ENCODE measurements at places on chromosomes 7 and 10. TPM values are rescaled to one million over a fixed set of nuclear protein-coding genes. Genes with fewer than 3 reads are reported as not detected.

DNA sequence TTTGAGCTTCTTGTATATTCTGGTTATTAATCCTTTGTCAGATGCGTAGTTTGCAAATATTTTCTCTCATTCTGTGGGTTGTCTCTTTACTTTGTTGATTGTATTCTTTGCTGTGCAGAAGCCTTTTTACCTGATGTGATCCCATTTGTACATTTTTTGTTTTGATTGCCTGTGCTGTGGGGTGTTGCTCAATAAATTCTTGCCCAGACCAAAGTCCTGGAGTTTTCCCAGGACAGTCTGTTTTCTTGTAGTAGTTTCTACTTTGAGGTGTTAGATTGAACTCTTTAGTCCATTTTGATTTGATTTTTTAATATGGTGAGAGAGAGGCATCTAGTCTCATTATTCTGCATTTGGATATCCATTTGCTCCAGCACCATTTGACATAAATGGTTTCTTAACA, 588.7 kb upstream of the MBL2 start:
- DNase-seq: no peak
- no peaks in the 10 kb centered on the region for H3K36me3 ChIP-seq
- H3K27ac ChIP-seq: no peak overlapping the region
- H3K27me3 ChIP-seq: no peaks in the 10 kb centered on the region

TUBB8 gene
- total RNA-seq: not detected

DNA sequence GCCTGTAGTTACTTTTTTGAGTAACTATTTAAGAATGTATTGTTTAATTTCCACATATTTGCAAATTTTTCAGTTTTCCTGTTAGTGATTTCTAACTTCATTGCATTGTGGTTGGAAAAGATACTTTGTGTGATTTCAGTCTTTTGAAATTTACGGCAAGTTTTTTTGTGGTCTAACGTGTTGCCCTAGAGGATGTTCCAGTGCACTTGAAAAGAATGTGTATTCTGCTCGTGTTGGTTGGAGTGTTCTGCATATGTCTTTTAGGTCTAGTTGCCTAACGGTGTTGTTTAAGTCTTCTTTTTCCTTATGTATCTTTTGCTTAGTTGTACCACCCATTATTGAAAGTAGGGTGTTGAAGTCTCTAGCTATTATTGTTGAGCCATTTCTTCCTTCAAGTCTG, 59.7 kb downstream of the LCOR start:
- H3K36me3 ChIP-seq: no peaks in the 10 kb centered on the region
- DNase-seq: no peak
- H3K4me3 ChIP-seq: no peak overlapping the region
- no peaks in the 10 kb centered on the region for H3K27me3 ChIP-seq
- H3K4me1 ChIP-seq: peaks cover 6% of the 10 kb centered on the region

MICALL2 gene
- 19.0 TPM for total RNA-seq

GRCh38 chr7:2151237-2151636, 81.5 kb downstream of the MAD1L1 start:
- peak; percentile 17 for DNase-seq
- H3K36me3 ChIP-seq: peaks cover 2% of the 10 kb centered on the region
- H3K27me3 ChIP-seq: no peaks in the 10 kb centered on the region
- no peak overlapping the region for H3K27ac ChIP-seq
- H3K4me1 ChIP-seq: peaks cover 7% of the 10 kb centered on the region
- H3K4me3 ChIP-seq: no peak overlapping the region

DNA sequence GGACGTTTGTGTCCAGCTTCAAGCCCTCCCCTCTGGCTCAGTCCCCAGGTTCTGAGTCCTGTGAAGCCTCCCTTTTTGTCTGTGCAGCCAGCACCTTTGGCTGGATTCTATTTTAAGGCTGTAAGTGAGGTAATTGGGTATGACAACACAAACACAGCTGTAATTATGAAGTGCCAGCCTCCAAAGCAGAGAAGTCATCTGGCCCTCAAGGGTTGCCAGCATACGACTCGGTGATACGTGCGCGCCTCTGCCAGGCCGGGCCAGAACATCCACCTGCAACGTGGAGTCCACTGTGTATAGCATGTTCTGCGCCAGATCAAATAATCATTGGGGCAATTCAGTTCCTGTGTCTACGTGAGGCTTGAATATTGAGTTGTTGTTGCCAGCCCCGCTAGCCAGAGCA, 6.7 kb upstream of the FAM180A start:
- peak overlapping the region; percentile 31 for H3K27ac ChIP-seq
- no peak for DNase-seq
- no peaks in the 10 kb centered on the region for H3K27me3 ChIP-seq
- no peaks in the 10 kb centered on the region for H3K4me1 ChIP-seq

DNA sequence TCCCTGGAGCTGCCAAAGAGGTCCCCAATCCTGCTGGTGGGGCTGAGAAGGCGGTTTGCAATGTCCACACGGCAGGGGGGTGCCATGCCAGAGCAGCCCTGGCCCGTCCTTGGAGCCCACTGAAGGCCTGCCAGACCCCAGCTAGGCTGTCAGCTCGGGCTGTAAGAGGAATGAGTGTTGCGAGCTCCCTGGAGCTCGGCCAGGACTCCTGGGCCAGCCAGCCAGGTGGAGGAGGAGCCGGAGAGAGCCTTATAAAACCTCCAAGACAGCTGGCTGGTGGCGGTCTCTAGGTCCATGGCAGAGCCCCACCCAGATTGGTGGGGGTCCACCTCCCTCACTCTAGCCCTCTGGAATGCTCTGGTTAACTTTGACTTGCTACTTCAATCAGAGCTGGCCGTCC, 55.1 kb upstream of the CALN1 start:
- H3K27me3 ChIP-seq: no peaks in the 10 kb centered on the region
- no peak for DNase-seq
- no peaks in the 10 kb centered on the region for H3K36me3 ChIP-seq
- no peak overlapping the region for H3K27ac ChIP-seq
- no peak overlapping the region for H3K4me3 ChIP-seq
- H3K4me1 ChIP-seq: no peaks in the 10 kb centered on the region

- H3K36me3 ChIP-seq: no peaks in the 10 kb centered on the region
- no peaks in the 10 kb centered on the region for H3K27me3 ChIP-seq
- no peak overlapping the region for H3K27ac ChIP-seq
- no peaks in the 10 kb centered on the region for H3K4me1 ChIP-seq
Observed at GRCh38 chr7:123864966-123865365, 20.0 kb downstream of the HYAL4 start.

DNA sequence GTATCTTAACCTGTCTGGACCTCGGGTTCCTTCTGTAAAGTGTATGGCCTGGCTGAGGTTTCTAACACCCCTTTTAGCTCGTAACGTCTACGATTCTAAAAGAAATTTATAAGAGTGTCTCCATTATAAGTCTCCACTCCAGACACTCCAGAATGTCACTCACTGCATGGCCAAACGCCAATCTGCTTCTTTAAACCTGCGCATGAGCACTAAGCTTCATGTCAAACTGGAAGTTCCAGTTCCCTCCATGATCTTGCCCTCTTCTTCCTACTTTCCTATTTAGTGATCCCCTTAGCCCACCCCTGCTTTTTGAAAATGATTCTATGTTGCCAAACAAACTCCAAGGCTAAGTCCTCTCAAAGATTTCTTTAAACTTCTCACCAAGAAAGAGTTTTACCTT, 241.4 kb upstream of the NPVF start:
- H3K27ac ChIP-seq: no peak overlapping the region
- DNase-seq: no peak
- no peaks in the 10 kb centered on the region for H3K27me3 ChIP-seq
- H3K4me1 ChIP-seq: no peaks in the 10 kb centered on the region
- H3K36me3 ChIP-seq: no peaks in the 10 kb centered on the region

PLAU gene
- 23.0 TPM for total RNA-seq

DNA sequence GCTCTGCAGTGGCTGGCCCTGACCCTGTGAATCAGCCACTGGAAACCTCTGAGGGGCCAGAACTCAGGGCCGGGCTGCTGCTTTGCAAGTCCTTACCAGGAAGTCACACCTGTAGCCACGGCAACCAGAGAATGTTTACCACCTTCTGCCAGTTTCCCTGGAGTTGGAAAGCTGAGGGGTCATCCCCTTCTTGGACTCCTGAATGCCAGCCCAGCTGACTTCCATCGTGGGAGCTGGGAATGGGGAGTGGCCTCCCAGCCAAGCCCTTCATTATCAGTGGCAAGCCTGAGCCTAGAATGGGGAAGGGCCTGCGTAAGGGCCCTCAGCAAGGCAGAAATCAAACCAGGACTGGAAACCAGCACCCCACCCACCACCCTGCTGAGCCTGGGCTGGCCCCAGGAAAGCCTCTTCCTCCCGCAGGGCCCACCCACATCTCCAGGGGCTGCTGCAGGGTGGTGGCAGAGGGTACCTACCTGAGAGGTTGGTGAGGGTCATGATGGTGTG, 6.5 kb upstream of the CRHR2 start:
- H3K27me3 ChIP-seq: peaks cover 6% of the 10 kb centered on the region
- no peaks in the 10 kb centered on the region for H3K36me3 ChIP-seq
- no peaks in the 10 kb centered on the region for H3K4me1 ChIP-seq

GRCh38 chr7:24668927-24669635, 88.2 kb downstream of the GSDME start:
- H3K36me3 ChIP-seq: no peaks in the 10 kb centered on the region
- no peaks in the 10 kb centered on the region for H3K27me3 ChIP-seq
- no peak overlapping the region for H3K27ac ChIP-seq

DNA sequence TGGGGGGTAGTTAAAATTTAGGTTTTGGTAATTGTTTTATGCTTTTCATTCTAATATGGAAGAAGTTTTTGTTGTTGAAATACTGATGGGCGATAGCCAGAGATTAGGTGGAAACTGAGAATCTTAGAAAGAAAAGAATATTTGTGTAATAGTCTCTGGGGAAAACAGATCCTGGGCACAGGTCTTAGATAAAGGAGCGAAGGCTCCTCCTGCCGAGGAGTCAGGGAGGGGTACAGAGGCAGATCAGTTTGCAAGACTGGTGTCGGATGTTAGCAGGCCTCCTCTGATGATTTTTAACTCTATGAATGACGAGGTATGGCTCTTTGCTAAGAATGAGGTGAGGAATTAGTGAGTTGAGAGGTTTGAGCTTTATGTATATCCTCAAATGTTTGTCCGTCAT, 339.7 kb downstream of the HGF start:
- no peaks in the 10 kb centered on the region for H3K36me3 ChIP-seq
- no peak overlapping the region for H3K27ac ChIP-seq
- no peak for DNase-seq
- H3K4me1 ChIP-seq: no peaks in the 10 kb centered on the region

- peak overlapping the region; percentile 64 for H3K4me3 ChIP-seq
- no peak for DNase-seq
- H3K27me3 ChIP-seq: no peaks in the 10 kb centered on the region
- peak overlapping the region; percentile 96 for H3K27ac ChIP-seq
- H3K36me3 ChIP-seq: no peaks in the 10 kb centered on the region
- peaks cover 5% of the 10 kb centered on the region for H3K4me1 ChIP-seq
Observed at GRCh38 chr7:32941681-32942414, 15.4 kb upstream of the FKBP9 start.

- no peak overlapping the region for H3K4me3 ChIP-seq
- no peaks in the 10 kb centered on the region for H3K36me3 ChIP-seq
- no peak overlapping the region for H3K27ac ChIP-seq
- DNase-seq: no peak
Observed at GRCh38 chr7:145624618-145625017, 492.0 kb upstream of the CNTNAP2 start.

Measured in lung (tissue), 17 donors.